Choroid plexus epithelial cell (primary cell): ENCODE measurements at places on chromosomes 11 and 22.

DNA sequence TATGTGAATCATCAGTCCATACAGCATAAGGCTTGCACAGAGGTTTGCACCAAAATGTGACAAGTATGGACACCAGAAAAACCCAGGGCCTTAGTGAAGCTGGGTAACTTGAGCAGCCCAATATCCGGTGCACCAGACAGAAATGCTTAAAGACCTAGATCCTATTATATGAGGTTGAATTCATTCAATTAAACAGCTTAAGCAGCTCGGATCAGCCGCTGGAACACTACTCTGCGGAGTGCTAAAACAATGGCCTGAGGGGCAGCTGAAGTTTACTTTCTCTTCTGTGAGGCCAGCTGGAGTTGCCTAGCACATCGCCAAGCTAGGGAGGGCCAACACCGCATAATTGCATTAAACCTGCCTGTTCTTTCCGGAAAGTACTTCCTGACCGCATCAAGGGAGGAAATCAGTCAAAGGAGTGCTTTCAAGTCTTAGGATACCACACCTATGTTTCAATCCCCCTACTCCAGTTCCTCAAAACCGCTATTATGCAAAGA is 17.0 kb upstream of the FAM181B start:
- no peak for DNase-seq

GRCh38 chr11:69343401-69344321 is 49.7 kb downstream of the MYEOV start:
- no peak for DNase-seq

GRCh38 chr11:83611600-83611999 is 325.4 kb upstream of the CCDC90B start:
- no peak for DNase-seq

GRCh38 chr11:104946907-104947306 is 21.5 kb downstream of the CASP4 start:
- DNase-seq = peak; percentile 78

DNA sequence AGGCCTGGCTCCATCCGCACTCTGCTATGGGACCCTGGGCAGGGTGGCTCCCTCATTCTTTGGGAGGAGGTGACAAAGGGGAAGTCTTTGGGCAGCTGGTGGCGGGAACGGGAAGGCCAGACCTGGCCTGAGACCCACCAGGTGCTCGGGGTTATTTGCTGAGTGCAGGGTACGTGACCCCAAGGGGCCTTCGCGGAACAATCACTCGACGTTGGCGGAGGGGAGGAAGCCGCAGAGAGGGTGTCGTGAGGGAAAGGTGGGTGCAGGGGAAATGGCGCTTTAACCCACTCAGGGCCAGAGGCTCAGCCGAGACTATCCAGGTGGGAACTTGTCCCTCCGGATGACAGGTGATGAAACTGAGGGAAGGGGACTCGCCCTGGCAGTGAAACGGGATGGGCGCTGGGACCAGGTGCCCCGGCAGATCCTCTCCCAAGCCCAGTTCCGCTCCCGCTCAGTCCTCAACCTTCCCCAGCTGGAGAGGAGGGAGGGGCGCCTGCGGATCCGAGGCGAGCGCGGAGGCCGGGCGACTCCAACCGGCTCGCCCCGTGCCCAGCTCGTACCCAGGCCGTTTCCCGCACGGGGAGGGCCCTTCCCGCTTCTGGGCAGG is 911 bp downstream of the A4GALT start:
- no peak for DNase-seq

GRCh38 chr11:57353036-57353435 is 14.9 kb downstream of the P2RX3 start:
- DNase-seq = no peak

GRCh38 chr11:15683528-15683927 is 568.8 kb downstream of the INSC start:
- no peak for DNase-seq

- DNase-seq = no peak
These were observed 22.3 kb upstream of the SLC36A4 start for GRCh38 chr11:93220078-93220477.

GRCh38 chr11:134733646-134734045 is 321.6 kb upstream of the B3GAT1 start:
- no peak for DNase-seq

GRCh38 chr11:9250139-9250582 is 15.0 kb downstream of the DENND5A start:
- DNase-seq = peak; percentile 53

GRCh38 chr22:41447435-41448188 is 1.0 kb upstream of the TOB2 start:
- DNase-seq = peak; percentile 71

DNA sequence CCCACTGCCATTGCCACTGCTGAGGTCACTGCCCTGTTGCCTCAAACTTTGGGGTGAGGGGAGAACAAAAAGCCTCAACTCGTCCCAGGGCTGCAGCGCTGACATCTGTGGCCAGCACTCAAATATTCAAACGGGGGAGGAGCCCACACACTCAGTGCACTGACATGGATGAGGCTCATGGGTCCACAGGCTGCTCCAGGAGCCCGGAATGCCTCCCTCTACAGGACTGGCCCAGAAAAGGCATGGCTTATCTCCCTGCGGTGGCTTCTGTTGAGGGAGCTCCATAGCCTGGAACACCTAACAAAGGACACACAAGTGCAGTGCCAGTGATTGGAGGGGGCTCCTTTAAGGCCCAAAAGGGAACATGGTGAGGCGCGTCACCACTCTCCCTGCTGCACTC is 341.1 kb upstream of the LUZP2 start:
- no peak for DNase-seq

DNA sequence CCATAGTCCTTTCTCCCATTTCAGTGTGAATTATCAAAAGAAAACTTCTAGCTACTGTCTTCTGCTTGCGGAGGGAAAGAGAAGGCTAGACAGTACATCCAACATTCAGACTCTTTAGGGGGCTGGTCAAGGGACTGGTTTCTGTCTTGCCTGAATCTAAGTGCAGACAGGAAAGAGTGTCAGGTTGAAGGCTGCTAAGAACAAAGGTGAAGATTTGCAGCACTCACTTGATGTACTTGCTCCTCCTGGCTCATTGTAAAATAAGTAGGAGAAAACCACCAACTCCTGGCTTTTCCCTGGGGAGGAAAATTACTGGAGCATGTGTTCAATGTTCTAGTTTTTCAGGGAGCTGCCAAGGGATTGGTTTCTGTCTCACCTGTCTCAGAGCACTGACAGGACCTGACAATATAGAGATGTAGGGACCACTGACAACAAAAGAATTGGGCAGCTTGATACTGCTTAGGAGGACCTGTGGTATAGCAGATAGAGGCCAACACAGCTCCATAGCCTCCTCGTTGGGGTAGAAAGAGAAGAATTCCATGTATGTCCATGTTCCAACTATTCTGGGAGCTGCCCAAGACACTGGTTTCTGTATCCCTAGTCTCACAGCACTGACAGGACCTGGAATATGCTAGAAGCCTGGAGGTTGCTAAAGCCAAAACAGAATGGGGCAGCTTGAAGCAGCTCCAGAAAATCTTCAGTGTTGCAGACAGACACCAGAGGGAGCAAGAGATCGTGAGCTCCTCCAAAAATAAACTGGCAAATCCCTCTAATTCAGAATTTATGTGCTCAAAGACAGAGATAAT is 39.7 kb upstream of the MMP12 start:
- DNase-seq = peak; percentile 73

DNA sequence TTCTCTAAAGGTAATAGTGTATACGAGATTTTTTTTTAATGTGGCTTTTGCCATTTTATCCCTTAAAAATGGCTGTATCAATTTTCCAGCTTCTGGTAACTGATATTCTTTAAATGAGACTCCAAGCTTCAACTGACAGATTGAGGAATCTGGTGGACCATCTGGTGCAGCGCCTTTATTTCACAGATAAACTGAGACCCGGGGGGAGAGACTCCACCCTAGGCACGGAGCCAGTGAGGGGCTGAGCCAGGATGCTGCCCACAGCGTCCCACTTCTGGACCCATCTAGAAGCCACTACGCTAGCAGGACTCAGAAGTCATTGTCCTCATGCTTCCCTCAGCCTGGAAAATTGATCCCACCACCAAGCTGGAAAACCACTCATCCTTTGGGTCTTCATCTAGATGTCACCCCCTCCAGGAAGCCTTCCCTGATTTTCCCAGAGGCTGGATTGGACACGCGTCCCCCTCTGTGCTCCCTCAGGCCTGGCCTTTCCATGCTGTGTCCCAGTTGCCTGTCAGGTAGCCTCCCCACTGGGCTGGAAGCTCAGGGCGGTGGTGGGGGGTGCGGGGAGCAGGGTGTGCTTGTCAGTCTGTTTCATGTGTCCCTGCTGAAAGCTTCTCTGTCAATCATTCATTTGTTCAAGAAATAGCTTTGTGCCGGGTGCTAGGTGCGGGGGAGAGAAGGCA is 12.3 kb upstream of the CD5 start:
- DNase-seq = no peak

GRCh38 chr11:122671400-122671891 is 15.9 kb downstream of the UBASH3B start:
- peak; percentile 60 for DNase-seq

- peak; percentile 5 for DNase-seq
These were observed 32.4 kb downstream of the EIF3F start for GRCh38 chr11:8019314-8020243.

DNA sequence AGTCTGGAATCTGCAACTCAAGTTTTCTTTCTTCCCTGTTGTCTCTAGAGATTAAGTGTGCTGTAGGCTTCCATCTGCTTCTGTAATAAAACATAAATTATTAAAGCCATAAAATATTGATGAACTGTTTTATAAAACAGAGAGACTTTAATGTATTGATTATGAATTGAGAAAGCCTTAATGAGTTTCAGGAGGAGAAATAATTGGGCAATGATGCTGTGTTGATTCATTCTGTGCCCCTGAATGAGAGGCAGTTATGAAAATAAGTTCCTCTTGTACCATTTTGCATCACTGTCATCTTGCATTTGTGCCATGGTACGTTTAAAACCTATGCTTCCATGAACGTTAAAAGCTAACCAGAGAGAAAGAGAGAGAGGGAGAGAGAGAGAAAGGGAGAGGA is 194.1 kb upstream of the LARGE1 start:
- DNase-seq = no peak

DNA sequence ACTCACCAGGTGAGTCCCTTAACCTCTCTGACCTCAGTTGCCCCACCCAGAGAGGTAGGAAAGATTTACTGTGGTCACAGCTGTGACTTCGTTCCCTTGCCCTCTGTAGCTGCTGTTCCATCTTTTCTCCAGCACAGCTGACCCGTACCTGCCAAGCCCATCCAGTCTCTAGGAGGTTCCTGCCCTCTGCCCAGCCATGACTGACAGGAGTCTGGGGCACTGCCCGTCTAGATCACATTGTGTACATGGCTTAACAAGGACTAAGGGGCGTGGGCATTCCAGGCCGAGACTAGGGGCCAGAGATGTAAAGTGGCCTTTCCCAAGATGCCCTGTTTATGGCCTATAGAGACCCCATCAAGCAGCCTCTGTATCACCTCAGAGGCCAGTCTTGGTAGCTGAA is 132.0 kb downstream of the PARVA start:
- no peak for DNase-seq

DNA sequence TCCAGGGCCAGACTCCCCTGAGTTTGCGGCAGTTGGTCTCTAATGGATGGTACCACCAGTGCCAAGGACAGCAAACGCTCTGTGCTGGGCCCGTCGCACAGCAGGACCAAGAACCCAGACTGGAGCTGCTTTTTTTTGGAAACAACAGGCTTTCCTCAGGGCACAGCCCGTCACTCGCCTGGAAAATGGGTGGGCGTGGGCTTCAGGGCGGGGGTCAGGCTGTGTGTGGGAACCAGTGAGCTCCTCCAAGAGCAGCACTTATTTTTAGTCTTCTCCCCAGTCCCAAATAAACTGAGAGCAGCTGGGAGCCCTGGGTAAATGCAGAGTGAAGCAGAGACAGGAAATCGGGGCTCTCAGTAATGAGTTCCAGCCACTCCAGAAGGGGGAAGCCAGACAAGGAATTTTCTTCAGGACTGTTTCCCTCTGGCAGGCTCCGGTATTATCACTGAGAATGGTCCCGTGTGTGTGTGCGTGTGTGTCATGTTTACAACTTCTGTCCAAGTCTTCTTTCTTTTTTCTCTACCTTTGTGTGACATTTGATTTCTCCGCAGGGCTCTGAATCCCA is 63.0 kb downstream of the PPFIBP2 start:
- DNase-seq = peak; percentile 39

GRCh38 chr11:65810046-65810868 is 23.4 kb downstream of the OVOL1 start:
- no peak for DNase-seq

DNA sequence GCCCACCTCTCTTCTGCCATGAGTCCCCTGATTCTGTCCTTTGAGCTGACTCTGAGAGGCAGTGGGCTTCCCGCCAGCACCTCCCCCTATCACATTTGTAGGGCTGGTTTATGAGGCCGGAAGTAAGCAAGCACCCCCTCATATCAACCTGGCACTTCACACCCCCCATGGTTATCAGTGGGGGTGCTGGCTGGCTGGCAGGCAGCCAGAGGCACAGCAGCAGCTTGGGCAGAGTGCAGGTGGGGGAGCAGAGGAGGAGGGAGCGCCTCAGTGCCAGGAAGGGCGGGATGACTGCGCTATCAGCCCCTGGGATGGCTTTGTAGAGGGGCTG is 22.9 kb upstream of the CHRM4 start:
- DNase-seq = no peak

GRCh38 chr11:70246196-70246595 is 24.3 kb upstream of the PPFIA1 start:
- peak; percentile 59 for DNase-seq

DNA sequence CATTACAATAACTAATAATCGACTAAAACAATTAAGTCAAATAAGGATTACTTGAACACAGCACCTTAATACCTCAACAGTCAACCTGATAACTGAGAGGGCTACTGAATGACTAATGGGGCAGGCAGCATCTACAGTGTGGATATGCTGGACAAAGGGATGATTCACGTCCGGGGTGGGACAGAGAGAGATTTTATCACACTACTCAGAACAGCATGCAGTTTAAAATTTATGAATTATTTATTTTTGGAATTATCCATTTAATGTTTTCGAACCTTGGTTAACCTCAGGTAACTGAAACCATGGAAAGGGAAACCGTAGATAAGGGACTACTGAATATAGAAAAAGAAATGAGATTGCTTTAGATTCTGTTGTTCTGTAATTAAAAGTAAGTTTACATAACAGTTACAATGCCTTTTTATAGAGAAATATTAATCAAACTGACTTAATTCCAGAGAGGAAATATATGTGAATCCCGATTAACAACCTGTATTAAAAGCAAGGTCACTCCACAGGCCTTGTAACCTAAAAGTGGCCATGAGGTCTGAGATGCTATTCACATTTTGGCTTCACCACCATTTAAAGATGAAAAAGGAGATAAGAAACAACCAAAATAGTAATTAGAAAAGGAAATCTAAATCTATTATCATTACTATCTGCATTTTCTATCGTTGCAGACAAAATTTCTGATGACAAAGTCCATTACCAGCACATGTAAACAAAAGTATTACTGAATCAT is 119.0 kb upstream of the TP53AIP1 start:
- DNase-seq = peak; percentile 72

- no peak for DNase-seq
These were observed 246.4 kb upstream of the PDGFD start for GRCh38 chr11:104410336-104410735.
